ENCODE measurements at places on chromosomes 7 and 10. TPM values are rescaled to one million over a fixed set of nuclear protein-coding genes. Genes with fewer than 3 reads are reported as not detected.
A peak's percentile ranks its signal among the peaks of the same experiment; 100 is the strongest.

GRCh38 chr7:135602304-135602703, 44.6 kb downstream of the NUP205 start:
- DNase-seq = no peak

GRCh38 chr7:148402159-148402558, 188.4 kb upstream of the C7orf33 start:
- DNase-seq = no peak

- DNase-seq = no peak
Measured at GRCh38 chr7:32587411-32587948, 92.2 kb downstream of the AVL9 start.

- no peak for DNase-seq
Measured at GRCh38 chr10:33719005-33719703, 384.7 kb upstream of the NRP1 start.

DNA sequence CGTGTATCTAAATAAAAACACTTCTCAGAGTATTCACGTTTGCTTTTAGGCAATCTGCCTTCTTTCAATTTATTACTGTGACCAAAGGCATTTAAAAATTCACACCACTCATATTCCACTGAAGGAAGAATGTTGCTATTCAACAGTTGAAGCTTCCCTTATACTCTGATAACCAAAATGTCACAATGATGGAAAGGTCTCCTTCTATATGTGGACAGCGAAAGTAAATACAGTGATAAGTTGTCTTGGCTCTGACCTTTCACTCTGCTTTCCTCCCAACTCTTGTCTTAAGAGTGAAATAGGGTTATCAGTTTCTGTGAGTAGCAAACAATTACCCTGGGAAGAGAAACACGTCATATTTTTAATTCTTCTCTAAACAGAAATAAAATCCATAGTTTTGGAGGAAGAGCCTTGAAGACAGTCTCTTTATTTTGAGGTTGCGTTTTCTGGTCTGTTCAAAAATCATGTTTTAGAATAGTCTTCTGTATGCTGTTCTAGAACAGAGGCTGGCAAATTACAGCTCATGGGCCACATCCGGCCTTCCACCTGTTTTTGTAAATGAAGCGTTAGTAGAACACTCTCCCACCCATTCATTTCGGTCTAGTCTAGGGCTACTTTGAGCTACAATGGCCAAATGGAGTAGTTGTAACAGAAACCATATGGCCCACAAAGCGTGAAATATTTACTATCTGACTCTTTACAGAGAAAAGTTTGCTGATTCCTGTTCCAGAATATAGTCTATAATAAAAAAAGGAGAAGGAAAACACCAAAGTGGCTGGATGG, 41.3 kb downstream of the ETV1 start:
- DNase-seq = no peak

- DNase-seq = no peak
Measured at GRCh38 chr7:111212857-111213523, 122.1 kb downstream of the LRRN3 start.

- no peak for DNase-seq
Measured at GRCh38 chr10:9437131-9437530, 1382.6 kb downstream of the GATA3 start.

DNA sequence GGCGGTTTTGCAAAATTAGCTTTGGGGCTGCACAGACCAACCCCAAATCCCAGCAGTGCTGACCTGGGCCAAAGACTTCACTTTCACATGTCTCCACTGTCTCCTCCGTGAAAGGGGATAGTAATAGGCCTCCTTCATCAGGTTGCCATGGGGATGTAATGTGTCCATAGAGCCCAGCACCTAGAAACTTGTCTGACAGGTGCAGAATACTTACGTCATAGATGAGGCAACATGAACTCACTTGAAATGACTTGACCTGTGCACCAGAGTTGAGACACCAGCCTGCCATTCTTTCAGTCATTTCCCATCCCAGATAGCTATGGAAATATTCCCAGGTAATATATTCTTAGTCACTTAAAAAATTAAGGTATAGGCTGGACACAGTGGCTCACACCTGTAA, 94.2 kb downstream of the INSYN2A start:
- DNase-seq = no peak

GRCh38 chr10:126935263-126935946, 30.2 kb downstream of the DOCK1 start:
- DNase-seq = no peak

GRCh38 chr10:114316744-114317143, 77.7 kb downstream of the VWA2 start:
- no peak for DNase-seq

DNA sequence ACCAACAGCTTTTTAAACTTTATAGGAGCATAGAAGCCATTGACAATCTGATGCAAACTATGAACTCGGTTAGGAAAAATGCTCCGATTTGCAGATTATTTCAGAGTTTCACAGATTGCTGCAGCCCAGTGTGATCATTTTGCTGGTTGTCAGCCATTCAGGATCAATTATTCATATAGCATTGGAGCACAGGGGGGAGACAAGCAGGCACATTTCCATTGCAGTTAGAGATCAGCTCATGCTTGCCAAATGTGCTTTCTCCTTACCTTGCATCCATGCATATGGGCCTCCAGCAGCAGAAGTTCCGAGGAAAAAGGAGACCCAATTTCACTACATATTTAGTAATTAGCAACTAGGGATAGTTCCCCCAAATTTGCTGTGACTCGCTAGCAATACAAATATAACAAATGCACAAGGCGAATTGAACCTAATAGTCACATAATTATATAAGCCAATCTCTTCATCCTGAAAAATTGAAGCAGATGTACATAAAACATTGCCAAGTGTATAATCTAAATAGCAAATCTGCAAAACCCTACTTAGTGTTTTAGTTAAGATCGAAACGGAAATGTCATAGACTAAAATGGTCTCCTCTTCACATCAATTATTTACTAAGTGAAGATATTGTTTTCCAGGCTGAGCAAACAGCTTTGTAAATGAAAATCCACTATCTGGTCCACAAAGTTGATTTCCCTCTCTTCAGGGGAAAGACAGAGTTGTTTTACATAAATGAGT, 49.5 kb upstream of the RSU1 start:
- no peak for DNase-seq

GRCh38 chr7:136702913-136703312, 165.5 kb upstream of the CHRM2 start:
- DNase-seq = no peak

DNA sequence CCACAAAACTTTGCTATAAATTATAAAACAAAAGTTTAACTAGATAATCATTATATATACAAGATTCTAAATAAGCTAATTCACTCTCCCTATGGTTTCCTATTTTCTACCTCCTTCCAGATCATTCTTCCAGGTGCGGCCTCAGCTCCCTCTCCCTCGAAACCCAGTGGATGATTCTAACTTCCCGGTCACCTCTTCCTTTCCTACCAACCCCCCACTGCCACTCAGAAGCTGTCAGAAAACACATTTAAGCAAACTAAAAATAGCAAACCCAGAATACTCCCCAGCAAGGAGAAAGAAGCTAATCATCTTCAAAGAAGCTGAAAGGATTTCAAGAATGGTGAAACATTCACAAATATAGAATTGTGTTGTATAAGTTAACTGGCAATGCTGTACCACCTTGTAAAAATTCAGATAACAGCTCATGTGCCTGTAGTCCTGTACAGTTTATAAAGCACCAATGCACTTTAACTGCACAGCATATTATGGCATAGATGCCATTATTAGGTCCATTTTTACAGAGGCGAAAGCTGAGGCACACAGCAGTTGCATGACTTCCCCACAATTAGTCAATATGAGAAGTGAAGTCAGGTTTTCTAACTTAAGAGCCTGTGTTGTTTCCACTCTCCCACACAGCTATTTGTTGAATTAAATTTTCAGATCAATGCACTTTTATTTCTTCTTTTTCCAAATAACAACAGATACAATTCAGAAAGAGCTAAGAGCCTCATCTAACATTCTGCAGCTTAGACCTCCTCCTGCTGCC, 13.7 kb upstream of the DNTT start:
- DNase-seq = no peak

GRCh38 chr7:10216462-10216861, 757.2 kb upstream of the PHF14 start:
- no peak for DNase-seq

DNA sequence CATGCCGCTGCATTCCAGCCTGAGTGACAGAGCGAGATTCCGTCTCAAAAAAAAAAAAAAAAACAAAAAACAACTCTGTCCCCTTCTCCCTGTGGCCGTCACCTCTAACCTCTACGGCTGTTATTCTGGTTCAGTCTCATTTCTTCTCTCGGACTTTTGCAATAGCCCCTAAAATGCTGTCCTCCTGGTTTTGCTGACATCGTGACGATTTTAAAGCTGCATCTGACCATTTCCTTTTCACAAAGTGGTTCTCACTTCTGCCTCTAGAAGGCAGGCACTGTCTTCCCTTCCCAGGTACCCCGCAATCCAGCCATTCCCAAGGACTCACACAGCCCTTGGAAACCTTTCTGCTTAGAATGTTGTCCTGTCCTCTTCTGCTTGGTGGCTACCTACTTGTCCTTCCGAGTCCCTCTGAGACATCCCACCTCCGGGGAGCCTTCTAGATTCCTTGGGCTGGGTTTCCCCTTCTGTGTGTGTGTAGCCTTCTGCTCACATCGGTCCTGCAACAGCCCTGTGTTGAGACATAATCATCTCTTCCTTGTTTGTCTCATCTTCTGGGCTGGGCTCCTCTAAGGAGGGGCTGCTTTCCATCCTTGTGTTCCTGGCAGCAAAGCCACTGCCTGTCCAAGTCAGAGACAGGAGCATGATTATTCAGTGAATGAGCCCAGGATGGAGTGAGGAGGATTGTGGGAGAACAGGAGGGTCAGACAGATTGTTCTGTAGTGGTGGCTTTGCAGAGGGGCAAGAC, 83.1 kb downstream of the GRK5 start:
- no peak for DNase-seq

- DNase-seq = peak; percentile 23
Measured at GRCh38 chr7:158495786-158496185, 91.8 kb downstream of the PTPRN2 start.

DNA sequence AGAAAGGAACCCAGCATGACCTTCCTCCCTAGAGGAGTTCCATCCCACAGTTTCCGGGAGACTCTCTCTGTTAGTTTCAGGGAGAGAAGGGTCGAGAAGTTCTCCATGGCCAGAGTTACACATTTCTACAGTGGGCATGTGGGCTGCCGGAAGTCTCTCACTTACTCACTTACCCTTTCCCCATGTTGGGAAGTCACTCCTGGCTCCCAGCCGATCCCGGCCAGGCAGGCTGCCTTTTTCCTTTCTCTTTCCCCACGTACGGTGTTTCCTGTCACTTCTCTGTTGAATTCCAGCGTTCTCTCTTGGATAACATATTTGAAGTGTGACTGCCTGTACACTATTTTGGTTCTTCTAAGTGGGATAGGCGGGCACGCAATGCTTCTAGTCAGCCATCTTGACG, 3.5 kb downstream of the TEX36 start:
- no peak for DNase-seq

GRCh38 chr10:73841061-73841421, 29.6 kb upstream of the NDST2 start:
- no peak for DNase-seq

- DNase-seq = no peak
Measured at GRCh38 chr10:8102708-8103401, 48.4 kb downstream of the GATA3 start.

- DNase-seq = no peak
Measured at GRCh38 chr7:47400741-47401206, 181.1 kb downstream of the TNS3 start.

DNA sequence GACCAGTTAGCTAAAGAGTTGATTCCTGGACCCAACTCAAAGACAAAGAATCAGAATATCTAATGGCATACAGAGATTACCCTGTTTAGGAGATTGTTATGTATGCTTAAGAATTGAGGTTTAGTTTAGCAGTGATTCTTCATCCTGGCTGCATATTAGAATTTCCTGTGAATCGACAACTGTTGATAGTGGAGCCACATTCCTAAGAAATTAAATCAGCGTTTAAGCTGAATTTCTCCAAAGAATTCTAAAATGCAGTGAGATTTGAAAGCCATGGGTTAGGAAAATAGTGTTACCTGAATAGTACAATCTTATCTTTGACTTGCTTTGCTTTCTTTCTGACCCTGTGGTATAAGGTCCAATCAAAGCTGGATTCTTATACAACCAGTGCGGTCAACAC, 16.4 kb upstream of the FERD3L start:
- no peak for DNase-seq

GRCh38 chr10:43322331-43322730, 49.1 kb upstream of the FXYD4 start:
- no peak for DNase-seq

DNA sequence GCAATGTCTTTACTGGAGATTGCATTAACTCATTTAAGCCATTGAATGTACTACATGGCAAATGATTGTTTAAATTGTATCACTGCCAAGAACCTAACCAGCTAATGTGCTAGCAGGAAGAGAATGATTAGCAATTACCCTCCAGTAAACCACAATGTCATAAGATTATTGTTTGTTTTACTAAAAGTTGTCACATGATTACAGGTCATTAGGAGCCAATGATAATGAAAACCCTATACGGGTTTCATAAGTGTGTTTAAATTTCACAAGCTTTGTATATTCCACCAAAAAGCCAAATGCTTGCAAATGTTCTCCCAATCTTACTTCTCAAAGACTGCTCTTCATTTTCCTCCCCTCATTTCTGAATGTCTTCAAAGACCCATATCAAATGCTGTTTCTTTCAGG, 76.5 kb upstream of the PPP1R3C start:
- no peak for DNase-seq

DNA sequence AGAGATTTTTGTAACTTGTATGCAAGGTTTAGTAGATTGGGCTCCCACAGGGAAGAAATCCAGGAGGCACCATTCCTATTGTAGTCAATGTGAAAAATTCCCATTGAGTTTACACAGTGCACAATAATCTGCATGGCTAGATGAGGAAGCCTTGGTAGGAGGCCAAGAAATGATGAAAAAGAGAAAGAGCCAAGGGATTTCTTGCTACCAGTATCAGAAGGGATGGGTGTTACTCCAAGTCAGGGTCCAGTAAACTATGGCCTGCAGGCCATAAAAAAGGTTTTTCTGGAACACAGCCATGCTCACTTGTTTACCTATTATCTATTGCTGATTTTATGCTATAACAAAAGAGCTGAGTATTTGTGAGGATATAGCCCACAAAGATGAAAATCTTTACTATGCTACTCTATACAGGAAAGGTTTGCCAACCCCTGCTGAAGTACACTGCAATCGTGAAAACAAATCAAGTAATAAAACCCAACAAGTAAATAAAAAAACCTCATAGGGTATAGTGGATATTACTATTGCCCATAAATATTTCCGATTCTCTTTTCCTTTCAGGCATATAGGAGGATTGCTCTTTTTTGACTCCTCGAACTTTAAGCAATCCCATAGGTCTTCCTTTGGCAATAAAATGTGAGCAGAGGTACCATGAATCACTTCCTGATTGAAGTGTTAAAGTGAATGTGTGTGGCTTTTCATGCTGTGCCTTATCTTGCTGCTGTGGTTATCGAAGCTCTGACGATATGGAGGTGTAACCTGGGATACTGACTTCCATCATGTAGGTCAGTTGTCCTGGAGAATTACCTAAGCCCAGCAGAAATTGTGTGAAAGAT, 256.3 kb upstream of the MAGI2 start:
- no peak for DNase-seq

MKLN1 gene
- 47.5 TPM for total RNA-seq

MOGAT3 gene
- not detected for total RNA-seq

VWA2 gene
- total RNA-seq = not detected

ANXA11 gene
- total RNA-seq = 25.7 TPM

PPP1R3C gene
- 3.6 TPM for total RNA-seq

DPYSL4 gene
- total RNA-seq = 145 TPM

UCN3 gene
- not detected for total RNA-seq

FBXO24 gene
- total RNA-seq = 0.61 TPM

GHRHR gene
- total RNA-seq = 0.84 TPM

TUBAL3 gene
- not detected for total RNA-seq

SLC13A1 gene
- not detected for total RNA-seq

All from neural crest cell (in vitro differentiated cells).